SJSA1 (cell line): ENCODE measurements at places on chromosomes 1 and 21. TPM values are rescaled to one million over a fixed set of nuclear protein-coding genes. Genes with fewer than 3 reads are reported as not detected.

DNA sequence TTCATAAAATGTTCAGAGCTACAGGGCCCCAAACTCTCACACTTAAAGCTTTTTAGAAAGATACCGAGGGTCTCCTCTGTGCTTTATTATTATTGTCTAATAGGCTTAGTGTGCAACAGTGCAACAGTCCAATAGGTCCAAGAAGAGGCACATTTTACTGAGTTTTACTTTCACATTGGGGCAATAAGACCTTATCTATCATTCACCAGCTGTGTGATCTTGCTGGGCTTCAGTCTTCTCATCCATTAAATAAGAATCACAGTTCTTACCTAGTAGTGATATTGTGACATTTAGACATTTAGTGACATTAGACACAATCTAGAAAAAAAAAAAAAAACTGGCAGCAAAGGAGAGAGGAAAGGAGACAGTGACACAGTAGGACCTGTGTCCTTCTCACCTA lies 175.8 kb upstream of the NFIA start:
- DNase-seq: no peak

DNA sequence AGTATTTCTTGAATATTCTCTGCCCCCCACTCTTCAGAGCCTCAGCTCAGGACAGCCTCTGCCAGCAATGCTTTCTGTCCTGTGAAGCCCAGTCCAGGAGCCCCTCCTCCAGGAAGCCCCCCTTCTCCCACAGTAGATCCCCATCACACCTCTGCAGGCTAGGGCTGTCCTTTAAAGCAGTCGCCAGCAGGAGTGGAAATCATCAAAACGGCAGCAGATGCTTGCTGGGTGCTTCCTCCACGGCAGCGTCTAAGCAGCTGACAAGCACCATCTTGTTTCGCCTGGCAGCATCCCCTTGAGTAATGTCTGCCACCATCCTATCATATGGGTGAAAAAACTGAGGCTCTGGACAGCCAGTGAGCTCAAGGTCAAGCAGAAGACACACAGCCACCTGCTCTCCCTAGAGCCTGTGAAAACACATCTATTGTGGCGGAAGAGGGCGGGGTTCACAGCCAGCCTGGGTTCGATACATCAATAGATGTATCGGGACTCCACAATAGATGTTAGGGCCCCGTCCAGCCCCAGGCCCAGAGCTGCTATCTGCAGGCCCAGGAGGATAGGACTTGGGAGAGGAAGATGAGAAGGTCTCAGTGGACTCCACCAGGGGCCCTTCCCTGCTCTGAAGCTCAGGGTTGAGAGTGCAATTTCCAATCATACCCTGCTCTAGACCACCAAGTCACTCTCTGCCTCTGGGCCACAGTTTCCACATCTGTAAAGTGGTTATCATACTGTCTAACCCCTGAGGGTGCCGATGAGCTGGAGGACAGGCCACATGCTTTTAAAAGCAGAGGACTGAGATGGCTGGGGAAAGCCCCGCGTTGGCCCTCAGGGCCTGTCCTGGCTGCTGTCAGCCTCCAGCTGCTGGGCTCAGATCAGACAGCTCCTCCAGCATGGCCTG lies 17.5 kb downstream of the RUNX3 start:
- no peak for DNase-seq

The PLA2G2C gene
- total RNA-seq: not detected in 2 replicates

The OR2T33 gene
- not detected in 2 replicates for total RNA-seq

The WDR3 gene
- total RNA-seq: 22.9 and 31.7 TPM in 2 replicates
